ENCODE measurements at places on chromosomes 2 and 18. TPM values are rescaled to one million over a fixed set of nuclear protein-coding genes. Genes with fewer than 3 reads are reported as not detected.

VIL1 gene
- not detected for total RNA-seq

CCDC138 gene
- total RNA-seq: 16.9 TPM

CD8B gene
- total RNA-seq: not detected

IL36G gene
- not detected for total RNA-seq

DCDC2C gene
- total RNA-seq: not detected

UGT1A10 gene
- not detected for total RNA-seq

CENPA gene
- 21.1 TPM for total RNA-seq

IL1A gene
- 2.9 TPM for total RNA-seq

GREB1 gene
- total RNA-seq: 0.30 TPM

COL6A3 gene
- total RNA-seq: 17.9 TPM

DYNAP gene
- total RNA-seq: not detected
